ENCODE measurements at places on chromosomes 2 and 18.

DNA sequence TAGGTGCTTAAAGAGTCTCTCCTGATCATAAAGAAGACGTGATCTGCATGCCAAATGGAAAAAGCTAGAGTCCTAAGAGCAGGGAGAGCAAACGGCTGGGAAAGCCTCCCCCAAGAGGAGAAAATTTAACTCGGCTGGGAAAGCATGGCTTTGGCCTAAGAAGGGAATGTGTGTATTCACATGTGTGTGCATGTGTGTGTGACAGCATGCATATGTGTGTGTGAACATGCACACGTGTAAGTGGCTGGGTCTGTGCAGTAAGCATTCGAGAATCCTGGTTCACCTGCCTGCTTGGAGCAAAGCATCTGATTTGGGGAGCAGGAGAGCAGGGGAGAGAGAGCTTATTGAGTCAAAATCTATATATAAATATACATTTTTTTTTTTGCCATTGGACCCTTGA, 30.1 kb upstream of the BCL11A start:
- no peak for DNase-seq

DNA sequence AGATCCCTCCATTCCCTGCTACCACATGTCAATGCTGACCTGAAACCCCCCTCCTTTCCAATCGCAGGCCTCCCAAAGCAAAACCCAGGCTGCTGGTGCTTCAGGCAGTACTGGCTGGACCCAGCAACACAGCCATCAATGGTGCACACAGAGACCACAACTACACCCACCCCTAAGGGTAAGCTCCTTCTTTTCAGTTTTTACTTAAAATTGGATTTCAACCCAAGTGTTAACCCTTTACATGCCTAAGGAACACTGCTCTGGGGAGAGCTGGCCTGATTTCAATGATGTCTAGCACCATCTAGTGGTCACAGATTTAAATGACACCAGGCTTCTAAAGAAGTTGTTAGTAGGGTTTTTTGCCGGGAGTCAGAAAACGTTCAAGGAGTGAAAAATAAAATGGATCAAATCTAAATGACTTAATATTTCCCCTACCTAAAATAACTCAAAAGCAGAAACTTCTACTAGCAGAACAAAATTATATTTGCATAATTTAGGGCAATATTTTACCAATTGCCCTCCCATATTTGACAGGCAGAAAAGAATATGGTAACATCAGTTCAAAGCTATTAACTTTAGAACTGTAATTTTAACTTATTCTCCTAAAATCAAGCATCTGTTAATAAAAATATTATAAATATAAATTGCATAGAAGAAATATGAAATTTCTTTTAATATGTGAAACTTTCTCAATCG, 24.6 kb downstream of the FECH start:
- DNase-seq: no peak

- no peak for DNase-seq
These were observed 176.0 kb downstream of the CCDC178 start for GRCh38 chr18:33264566-33264965.

DNA sequence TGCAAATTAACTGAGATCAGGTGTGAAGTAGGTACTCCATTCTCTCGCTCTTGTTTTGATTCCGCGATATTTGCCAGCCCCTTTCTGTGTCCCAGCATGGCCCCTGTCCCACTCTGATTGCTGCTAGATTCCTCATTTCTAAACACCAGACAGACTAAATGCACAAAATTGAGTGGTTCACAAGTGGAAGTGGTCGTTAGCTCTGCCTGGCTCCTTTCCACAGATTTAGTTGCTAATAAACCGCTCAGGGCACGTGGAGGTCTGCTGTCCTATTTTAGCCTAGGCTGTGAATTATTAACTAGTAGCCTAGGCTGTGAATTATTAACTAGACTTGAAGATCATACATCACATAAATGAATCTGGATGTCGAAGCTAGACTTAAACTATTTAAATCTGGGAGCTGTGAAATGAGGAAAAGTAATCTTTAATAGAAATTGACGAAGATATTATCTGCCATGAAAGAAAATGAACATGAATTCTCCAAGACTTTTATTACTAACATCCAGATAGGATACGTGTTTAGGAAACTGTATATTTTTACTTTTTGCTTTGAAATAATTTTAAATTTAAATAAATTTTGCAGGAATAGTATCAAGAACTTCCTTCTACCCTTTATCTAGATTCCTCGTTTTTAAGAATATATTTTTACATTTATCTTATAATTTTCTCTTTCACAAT, 3.7 kb downstream of the IL1RL2 start:
- no peak for DNase-seq

- no peak for DNase-seq
These were observed 136.1 kb upstream of the LGALSL start for GRCh38 chr2:64317707-64318475.
